Stimulated activated effector memory CD8-positive, alpha-beta T cell treated with anti-CD3 and anti-CD28 coated beads, Interleukin-12 subunit alpha, Interleukin-12 subunit beta, amount 100 ng/mL, for 72 hours (primary cell): ENCODE measurements at places on chromosomes 6 and 20.

GRCh38 chr6:168518348-168518745, 77.4 kb downstream of the SMOC2 start:
- DNase-seq: no peak

GRCh38 chr20:34925981-34926380, 29.6 kb downstream of the GSS start:
- no peak for DNase-seq

- DNase-seq: no peak
Observed at GRCh38 chr6:56505512-56506260, 137.0 kb downstream of the DST start.

DNA sequence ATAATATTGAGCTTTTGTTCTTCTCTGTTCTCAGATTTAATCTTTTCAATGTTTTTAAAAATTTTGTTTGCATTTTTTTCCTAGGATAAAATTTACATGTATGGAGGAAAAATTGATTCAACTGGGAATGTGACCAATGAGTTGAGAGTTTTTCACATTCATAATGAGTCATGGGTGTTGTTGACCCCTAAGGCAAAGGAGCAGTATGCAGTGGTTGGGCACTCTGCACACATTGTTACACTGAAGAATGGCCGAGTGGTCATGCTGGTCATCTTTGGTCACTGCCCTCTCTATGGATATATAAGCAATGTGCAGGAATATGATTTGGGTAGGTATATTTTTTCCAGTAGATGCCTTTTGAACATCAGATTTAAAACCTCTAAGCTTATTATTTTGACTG, 89.8 kb downstream of the ATRN start:
- no peak for DNase-seq

DNA sequence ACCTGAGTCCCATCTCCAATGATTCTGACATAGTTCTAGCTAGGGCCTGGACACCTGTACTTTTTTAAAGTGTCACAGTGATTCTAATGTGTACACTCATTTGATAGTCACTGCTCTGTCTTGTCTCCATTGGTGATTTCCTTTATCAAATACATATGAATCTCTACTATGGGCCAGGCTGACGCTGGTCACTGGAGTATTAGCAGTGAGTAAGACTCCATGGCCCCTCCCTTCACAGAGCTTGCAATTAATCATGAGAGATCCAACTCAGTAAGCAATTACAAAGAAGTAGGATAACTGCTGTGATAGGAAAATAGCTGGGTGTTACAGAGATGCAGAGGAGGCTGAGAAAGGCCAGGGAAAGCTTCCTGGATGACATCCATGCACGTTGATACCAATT, 19.3 kb upstream of the SASH1 start:
- DNase-seq: no peak
